ENCODE measurements at places on chromosomes 6 and 20.

DNA sequence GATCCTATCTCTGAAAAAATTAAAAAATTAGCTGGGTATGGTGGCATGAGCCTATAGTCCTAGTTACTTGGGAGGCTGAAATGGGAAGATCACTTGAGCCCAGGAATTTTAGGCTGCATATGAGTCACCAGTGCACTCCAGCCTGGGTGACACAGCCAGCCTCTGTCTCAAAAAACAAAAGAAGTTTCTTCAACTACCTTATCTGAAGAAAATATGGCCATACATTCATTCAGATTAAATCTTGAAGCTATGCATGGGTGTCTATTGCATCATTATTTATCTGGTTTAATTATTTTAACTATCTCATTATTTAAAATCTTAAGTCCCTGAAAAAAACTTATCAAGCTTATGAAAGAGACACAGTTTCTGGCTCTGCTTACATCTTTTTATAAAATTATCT is 204.1 kb downstream of the SIM1 start:
- no peak for DNase-seq

GRCh38 chr20:40945754-40946450 is 82.7 kb upstream of the TOP1 start:
- DNase-seq: peak; percentile 70

DNA sequence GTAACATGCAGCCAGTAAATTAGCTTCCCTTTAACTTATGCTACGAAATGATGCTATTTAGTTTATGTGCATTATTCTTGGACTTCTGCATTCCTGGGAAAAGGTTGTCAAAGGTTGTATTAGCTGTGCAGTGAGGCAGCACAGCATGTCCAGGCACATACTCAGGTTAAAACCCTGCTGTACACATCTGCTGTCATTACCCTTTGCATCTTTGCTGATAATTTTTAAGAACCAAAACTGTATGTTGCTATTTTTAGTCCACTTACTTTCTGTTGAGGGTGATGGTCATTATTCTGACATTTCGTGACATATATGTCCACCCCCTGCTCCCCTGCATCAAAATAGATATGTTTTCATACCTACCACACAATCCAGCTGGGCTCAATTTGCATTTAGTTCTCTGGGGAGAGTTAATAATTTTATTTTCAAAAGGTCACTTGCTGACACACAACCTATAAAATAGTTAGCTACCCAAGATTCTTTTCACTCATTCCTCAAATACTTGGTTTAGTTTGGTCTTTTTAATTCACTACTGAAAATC is 142.5 kb upstream of the SPACA1 start:
- no peak for DNase-seq

GRCh38 chr6:6758915-6759654 is 170.6 kb downstream of the LY86 start:
- peak; percentile 87 for DNase-seq

- peak; percentile 72 for DNase-seq
These were observed at the start of gene SMPDL3A for GRCh38 chr6:122789182-122790027. Gene SMPDL3A, plus strand, starts transcription at chr6:122789258. Its CDS starts 89 bp downstream, at chr6:122789347.
